ENCODE measurements at places on chromosomes 2 and 18.

GRCh38 chr2:419687-420317, 131.9 kb upstream of the ALKAL2 start:
- H3K4me1 ChIP-seq = peaks cover 3% of the 10 kb centered on the region
- H3K36me3 ChIP-seq = no peaks in the 10 kb centered on the region
- H3K4me3 ChIP-seq = no peak overlapping the region
- peaks cover 10% of the 10 kb centered on the region for H3K27me3 ChIP-seq
- DNase-seq = no peak
- no peak overlapping the region for H3K27ac ChIP-seq

- H3K4me3 ChIP-seq = no peak overlapping the region
- H3K4me1 ChIP-seq = no peaks in the 10 kb centered on the region
- H3K36me3 ChIP-seq = no peaks in the 10 kb centered on the region
- H3K27ac ChIP-seq = no peak overlapping the region
- no peak for DNase-seq
Measured at GRCh38 chr18:38362286-38362792, 796.7 kb upstream of the CELF4 start.

DNA sequence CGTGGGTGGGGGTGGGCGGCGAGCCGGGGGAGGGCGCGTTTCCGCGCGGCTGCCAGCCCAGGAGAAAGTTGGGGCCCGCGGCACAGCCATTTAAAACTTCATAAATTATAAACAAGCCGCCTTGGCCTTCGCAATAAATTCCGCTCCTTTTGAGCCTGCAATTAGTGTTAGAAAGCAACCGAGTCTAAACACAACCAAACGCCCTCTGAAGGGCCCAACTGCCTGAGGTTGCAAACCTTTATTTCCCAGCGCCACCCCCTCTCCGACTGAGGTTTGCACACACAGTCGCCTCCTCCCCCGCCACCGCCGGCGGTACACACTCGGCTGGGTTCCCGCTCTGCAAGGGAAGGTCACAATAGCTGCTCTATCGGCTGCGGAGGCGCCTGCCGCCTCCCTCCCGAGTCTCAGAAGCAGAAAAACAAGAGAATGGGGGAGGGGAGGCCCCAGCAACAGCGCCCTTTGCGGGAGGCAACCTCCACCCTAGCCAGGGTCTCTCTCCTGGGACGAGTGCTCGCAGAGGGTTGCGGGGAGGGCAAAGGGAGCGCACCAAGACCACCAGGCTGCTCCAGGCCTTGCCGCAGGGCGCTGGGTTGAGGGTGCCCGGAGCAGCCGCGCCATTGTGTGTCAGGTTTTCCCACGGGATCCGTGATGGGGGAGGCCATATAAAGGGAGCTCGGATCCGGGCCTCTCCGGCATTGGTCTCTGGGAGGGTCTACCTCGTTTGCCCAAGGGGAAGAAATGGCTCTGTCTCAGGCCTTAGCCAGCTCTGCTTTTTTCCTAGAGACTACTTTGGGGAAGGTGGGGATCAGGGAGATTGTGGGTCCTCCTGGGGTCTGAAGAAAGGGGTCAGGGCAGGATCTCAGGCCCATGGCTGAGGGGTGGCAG, 13.4 kb upstream of the HOXD1 start:
- DNase-seq = no peak
- H3K27me3 ChIP-seq = peaks cover 88% of the 10 kb centered on the region
- H3K4me3 ChIP-seq = no peak overlapping the region
- peaks cover 2% of the 10 kb centered on the region for H3K36me3 ChIP-seq
- no peak overlapping the region for H3K27ac ChIP-seq

GRCh38 chr2:13669607-13670006, 952.9 kb downstream of the TRIB2 start:
- no peaks in the 10 kb centered on the region for H3K36me3 ChIP-seq
- H3K4me1 ChIP-seq = no peaks in the 10 kb centered on the region
- H3K27me3 ChIP-seq = no peaks in the 10 kb centered on the region
- no peak for DNase-seq
- H3K4me3 ChIP-seq = no peak overlapping the region

GRCh38 chr18:14746897-14747296, 1.1 kb upstream of the ANKRD30B start:
- H3K4me1 ChIP-seq = no peaks in the 10 kb centered on the region
- H3K4me3 ChIP-seq = no peak overlapping the region
- DNase-seq = no peak
- no peaks in the 10 kb centered on the region for H3K36me3 ChIP-seq
- peaks cover 10% of the 10 kb centered on the region for H3K27me3 ChIP-seq
- H3K27ac ChIP-seq = no peak overlapping the region

GRCh38 chr2:80062298-80062697, 242.3 kb downstream of the LRRTM1 start:
- no peak overlapping the region for H3K4me3 ChIP-seq
- H3K36me3 ChIP-seq = no peaks in the 10 kb centered on the region
- H3K27me3 ChIP-seq = no peaks in the 10 kb centered on the region
- no peaks in the 10 kb centered on the region for H3K4me1 ChIP-seq

- peak; percentile 81 for DNase-seq
- H3K4me1 ChIP-seq = peaks cover 17% of the 10 kb centered on the region
- peak within 1 kb of the TSS; percentile 75 for H3K4me3 ChIP-seq
- H3K27me3 ChIP-seq = peaks cover 21% of the 10 kb centered on the region
- H3K27ac ChIP-seq = peak within 1 kb of the TSS; percentile 53
Measured at GRCh38 chr2:26970244-26970927, at the start of gene MAPRE3. TSS of gene MAPRE3 (plus strand) at chr2:26970637. CDS start at chr2:27022219, 51,582 bp downstream.

GRCh38 chr2:7018282-7018701, 101.1 kb downstream of the RNF144A start:
- no peak for DNase-seq
- H3K27me3 ChIP-seq = no peaks in the 10 kb centered on the region
- no peak overlapping the region for H3K27ac ChIP-seq
- H3K4me1 ChIP-seq = peaks cover 13% of the 10 kb centered on the region
- no peak overlapping the region for H3K4me3 ChIP-seq

GRCh38 chr2:149994057-149994728, 406.6 kb upstream of the MMADHC start:
- DNase-seq = no peak
- H3K4me3 ChIP-seq = no peak overlapping the region
- H3K4me1 ChIP-seq = no peaks in the 10 kb centered on the region
- no peaks in the 10 kb centered on the region for H3K36me3 ChIP-seq

GRCh38 chr2:16160281-16161084, 220.1 kb downstream of the MYCN start:
- H3K27ac ChIP-seq = no peak overlapping the region
- peaks cover under 1% of the 10 kb centered on the region for H3K27me3 ChIP-seq
- DNase-seq = no peak
- no peaks in the 10 kb centered on the region for H3K4me1 ChIP-seq
- no peaks in the 10 kb centered on the region for H3K36me3 ChIP-seq

DNA sequence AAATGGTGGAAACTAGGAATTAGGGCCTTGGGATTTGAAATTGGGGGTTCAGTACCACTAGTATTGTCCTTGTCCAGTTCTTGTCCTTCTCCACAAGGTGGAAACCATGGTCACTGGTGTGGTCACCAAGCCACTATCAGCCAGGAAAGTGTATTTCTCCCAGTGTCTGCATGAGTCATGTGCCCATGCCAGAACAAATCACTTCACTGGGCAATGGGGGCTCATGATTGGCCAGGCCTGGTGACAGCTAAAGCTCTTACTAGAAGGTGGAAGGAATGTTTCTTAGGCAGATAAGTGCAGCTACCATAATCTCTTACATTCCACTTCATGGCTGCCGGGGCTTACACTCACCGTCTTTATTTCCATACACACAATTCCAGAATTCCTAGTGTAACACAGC, 124.8 kb upstream of the TACR1 start:
- no peaks in the 10 kb centered on the region for H3K4me1 ChIP-seq
- no peaks in the 10 kb centered on the region for H3K27me3 ChIP-seq
- DNase-seq = no peak

DNA sequence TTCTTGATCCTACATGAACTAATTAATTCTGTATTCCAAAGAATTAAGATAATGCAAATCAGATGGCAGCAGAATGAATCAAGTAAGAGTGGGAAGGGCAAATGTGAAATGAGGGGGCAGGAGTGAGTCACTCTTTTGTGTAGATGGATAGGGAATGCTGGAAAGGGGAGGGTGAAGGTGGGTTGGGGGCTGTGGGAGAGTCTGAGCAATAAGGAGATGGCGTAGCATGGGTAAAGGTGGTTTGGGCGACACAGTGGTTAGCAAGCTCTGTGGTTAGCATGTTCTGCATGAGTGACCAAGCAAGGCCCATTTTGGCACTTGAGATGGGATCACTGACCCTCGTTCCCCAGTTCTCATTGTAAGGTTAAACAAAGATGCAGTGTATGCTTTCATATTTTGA, 20.4 kb downstream of the GPD2 start:
- H3K4me1 ChIP-seq = peaks cover 55% of the 10 kb centered on the region
- H3K4me3 ChIP-seq = no peak overlapping the region
- DNase-seq = no peak
- H3K27me3 ChIP-seq = no peaks in the 10 kb centered on the region
- H3K27ac ChIP-seq = no peak overlapping the region

- H3K27ac ChIP-seq = no peak overlapping the region
- peaks cover 49% of the 10 kb centered on the region for H3K36me3 ChIP-seq
- no peaks in the 10 kb centered on the region for H3K27me3 ChIP-seq
- H3K4me3 ChIP-seq = no peak overlapping the region
Measured at GRCh38 chr2:32418778-32419177, 62.0 kb downstream of the BIRC6 start.

- no peaks in the 10 kb centered on the region for H3K4me1 ChIP-seq
- no peak overlapping the region for H3K4me3 ChIP-seq
- peaks cover 5% of the 10 kb centered on the region for H3K27me3 ChIP-seq
- DNase-seq = no peak
Measured at GRCh38 chr2:234753701-234754100, 198.1 kb upstream of the SH3BP4 start.

GRCh38 chr2:67259556-67260342, 137.4 kb upstream of the ETAA1 start:
- no peak for DNase-seq
- H3K4me1 ChIP-seq = no peaks in the 10 kb centered on the region
- H3K4me3 ChIP-seq = no peak overlapping the region
- no peak overlapping the region for H3K27ac ChIP-seq
- H3K27me3 ChIP-seq = no peaks in the 10 kb centered on the region

GRCh38 chr2:85312404-85312803, 15.4 kb downstream of the TGOLN2 start:
- H3K4me1 ChIP-seq = peaks cover 30% of the 10 kb centered on the region
- H3K4me3 ChIP-seq = no peak overlapping the region
- H3K27me3 ChIP-seq = no peaks in the 10 kb centered on the region
- DNase-seq = no peak

GRCh38 chr2:178213991-178214390, 19.7 kb downstream of the OSBPL6 start:
- H3K4me1 ChIP-seq = no peaks in the 10 kb centered on the region
- peaks cover 17% of the 10 kb centered on the region for H3K27me3 ChIP-seq
- H3K4me3 ChIP-seq = no peak overlapping the region
- no peaks in the 10 kb centered on the region for H3K36me3 ChIP-seq

DNA sequence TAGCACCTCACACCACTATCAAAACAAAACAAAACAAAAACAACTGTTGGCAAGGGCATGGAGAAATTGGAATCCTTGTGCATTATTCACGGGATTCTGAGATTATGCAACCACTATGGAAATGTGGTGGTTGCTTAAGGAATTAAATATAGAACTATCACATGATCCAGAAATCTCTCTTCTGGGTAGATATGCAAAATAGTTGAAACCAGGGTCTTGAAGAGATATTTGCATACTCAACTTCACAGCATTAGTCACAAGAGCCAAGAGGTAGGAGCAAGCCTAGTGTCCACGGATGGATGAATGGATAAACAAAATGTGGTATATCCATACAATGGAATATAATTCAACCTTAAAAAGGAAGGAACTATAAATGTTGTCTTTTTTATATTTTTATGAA, 7.0 kb downstream of the TMEM131 start:
- DNase-seq = no peak
- peaks cover 21% of the 10 kb centered on the region for H3K36me3 ChIP-seq
- H3K4me1 ChIP-seq = peaks cover 69% of the 10 kb centered on the region
- no peak overlapping the region for H3K4me3 ChIP-seq
- H3K27me3 ChIP-seq = no peaks in the 10 kb centered on the region

DNA sequence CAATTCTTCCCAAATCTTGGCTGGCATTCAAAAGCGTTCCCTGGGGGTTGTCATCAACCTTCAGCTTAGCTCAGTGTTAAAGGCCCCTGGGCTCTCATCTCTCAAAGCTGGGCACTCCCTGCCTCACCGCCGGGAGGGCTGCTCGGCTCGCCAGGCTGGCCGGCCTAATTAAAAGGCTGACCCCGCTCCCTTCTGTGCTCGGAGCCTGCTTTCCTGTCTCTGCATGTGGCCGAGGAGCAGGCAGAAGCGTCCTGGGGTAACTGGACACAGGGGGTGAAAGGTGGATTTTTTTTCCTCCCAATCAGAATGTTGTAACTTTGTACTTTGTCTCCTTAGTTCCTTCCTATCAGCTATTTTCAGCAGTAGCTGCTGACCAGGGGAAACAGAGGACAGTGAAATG, 231.1 kb downstream of the GBX2 start:
- no peaks in the 10 kb centered on the region for H3K4me1 ChIP-seq
- H3K4me3 ChIP-seq = no peak overlapping the region
- H3K27ac ChIP-seq = no peak overlapping the region
- DNase-seq = no peak

DNA sequence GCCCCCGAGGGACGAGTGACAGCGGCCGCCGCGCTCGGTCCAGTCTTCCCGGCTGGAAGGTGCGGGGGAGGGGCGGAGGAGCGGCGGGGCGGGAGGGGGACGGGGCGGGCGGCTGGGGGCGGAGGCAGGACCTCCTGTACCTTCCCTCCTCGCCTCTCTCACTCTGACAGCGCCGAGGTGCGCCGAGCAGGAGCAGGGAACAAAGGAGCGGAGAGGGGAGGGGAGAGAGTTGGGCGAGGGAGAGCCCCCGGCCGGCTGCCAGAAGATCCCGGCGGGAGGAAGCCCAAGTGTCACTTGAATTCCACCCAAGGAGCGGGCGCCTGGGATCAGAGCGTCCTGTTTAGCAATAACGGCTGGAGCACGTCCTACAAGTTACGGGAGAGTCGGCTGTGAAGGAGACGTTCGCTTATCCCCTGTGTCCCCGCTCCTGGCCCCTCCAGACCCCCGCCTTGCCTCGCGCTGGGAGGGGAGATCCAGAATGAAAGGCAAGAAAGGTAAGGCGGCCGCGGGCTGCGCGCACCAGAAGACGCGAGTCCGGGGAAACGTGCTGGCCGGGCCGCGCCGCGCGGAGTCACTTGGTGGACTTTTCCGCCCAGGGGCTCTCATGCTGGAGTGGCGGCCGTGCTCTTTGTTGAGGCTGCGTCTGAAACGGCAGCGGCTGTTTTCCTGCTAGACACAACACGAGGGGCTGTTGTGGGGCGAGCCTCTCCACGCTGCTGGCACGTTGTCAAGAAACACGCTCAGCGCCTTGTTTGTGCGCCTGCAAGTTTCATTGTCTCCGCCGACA, at the start of gene TGIF1:
Gene TGIF1 (plus strand): TSS at position 161 of the 787 bp plus-strand sequence. CDS start 318 bp downstream, at position 479.
- H3K4me1 ChIP-seq = peaks cover 62% of the 10 kb centered on the region
- no peaks in the 10 kb centered on the region for H3K27me3 ChIP-seq
- peak within 1 kb of the TSS; percentile 94 for H3K4me3 ChIP-seq
- peaks cover 27% of the 10 kb centered on the region for H3K36me3 ChIP-seq
- DNase-seq = peak; percentile 60

- no peak overlapping the region for H3K4me3 ChIP-seq
- H3K36me3 ChIP-seq = peaks cover 21% of the 10 kb centered on the region
- no peak overlapping the region for H3K27ac ChIP-seq
- no peak for DNase-seq
- peaks cover 66% of the 10 kb centered on the region for H3K27me3 ChIP-seq
- H3K4me1 ChIP-seq = peaks cover 58% of the 10 kb centered on the region
Measured at GRCh38 chr2:74501335-74502071, 2.1 kb upstream of the LBX2 start.

- H3K4me1 ChIP-seq = no peaks in the 10 kb centered on the region
- H3K27me3 ChIP-seq = peaks cover 7% of the 10 kb centered on the region
- H3K4me3 ChIP-seq = no peak overlapping the region
- H3K27ac ChIP-seq = no peak overlapping the region
Measured at GRCh38 chr2:121875585-121876185, 120.2 kb downstream of the TSN start.
